Activated effector memory CD4-positive, alpha-beta T cell treated with Interleukin-2 at 50 U/mL for 16 hours (primary cell): ENCODE measurements at places on chromosomes 1 and 21.

GRCh38 chr1:84847253-84848250 is 45.5 kb downstream of the LPAR3 start:
- DNase-seq: no peak

DNA sequence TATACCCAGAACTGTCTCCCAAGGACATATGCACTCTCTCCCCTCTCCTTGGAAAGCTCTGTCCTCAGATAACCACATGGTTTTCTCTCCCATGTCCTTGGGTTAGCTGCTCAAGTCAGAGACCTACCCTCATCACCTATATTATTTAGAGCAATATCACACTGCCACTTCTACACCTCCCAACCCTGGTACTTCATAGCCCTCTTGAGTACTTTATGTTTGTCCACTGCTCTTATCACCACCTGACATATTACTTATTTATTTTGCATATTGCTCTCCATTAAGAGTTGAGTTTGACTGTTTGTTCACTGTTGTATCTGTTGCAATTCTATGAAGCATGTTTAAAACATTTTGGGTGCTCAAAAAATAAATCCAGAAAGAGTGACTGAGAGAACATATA is 126.3 kb upstream of the ATP1B1 start:
- DNase-seq: no peak

DNA sequence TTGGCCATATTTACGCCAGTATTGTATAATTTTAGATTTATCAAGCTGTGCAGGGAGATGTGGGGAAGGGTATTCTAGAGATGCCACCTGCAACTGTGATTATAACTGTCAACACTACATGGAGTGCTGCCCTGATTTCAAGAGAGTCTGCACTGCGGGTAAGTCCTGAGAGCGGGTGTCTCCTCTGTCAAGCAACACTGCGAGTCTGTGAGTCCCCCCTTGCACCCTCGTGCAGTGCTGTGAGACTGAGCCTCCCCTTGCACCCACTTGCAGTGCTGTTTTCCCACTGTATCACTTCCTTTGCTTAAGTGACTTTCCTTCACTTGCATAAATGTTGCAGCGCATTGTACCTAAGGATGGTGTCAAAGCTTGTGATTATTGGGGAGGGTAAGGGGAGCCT is 75.0 kb downstream of the TPR start:
- no peak for DNase-seq

GRCh38 chr21:39885119-39885848 is 18.0 kb downstream of the PCP4 start:
- DNase-seq: no peak

GRCh38 chr1:228371741-228372182 is 34.9 kb downstream of the TRIM11 start:
- no peak for DNase-seq

DNA sequence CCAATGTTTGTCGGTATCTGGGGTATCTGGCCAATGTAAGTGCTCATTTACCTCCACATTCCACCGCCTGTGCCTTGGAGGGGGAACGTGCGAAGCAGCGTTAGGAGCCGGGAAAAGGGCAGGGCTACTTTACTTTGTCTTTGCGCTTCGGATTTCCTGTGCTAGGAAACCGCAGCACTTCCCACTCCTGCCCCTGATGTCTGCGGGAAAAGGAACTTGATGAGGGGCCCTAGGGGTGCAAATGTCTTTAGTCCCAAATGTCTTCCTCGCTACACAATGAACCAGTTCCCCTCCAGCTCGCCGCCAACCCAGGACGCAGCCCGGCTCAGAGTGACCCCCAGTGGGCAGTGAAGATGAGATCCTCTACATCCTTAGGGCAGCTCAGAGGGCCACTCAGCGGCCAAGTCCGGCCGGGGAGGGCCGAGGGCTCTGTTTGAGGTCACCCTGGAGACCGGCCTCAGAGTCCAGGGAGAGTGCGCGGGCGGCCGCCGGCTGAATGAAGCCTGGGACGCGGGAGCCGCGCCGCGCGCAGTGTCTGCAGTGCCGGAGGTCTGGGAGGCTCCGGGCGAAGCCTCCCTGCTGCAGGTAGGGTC is at the start of gene DYNLT5:
TSS of gene DYNLT5 (plus strand) at position 460 of the 593 bp plus-strand sequence. CDS start 2,200 bp downstream, outside the sequence.
- DNase-seq: no peak

GRCh38 chr21:43613755-43614638 is 45.3 kb downstream of the HSF2BP start:
- DNase-seq: no peak

- peak; percentile 71 for DNase-seq
These were observed 29.3 kb downstream of the KRTAP10-1 start for GRCh38 chr21:44510508-44511218.

DNA sequence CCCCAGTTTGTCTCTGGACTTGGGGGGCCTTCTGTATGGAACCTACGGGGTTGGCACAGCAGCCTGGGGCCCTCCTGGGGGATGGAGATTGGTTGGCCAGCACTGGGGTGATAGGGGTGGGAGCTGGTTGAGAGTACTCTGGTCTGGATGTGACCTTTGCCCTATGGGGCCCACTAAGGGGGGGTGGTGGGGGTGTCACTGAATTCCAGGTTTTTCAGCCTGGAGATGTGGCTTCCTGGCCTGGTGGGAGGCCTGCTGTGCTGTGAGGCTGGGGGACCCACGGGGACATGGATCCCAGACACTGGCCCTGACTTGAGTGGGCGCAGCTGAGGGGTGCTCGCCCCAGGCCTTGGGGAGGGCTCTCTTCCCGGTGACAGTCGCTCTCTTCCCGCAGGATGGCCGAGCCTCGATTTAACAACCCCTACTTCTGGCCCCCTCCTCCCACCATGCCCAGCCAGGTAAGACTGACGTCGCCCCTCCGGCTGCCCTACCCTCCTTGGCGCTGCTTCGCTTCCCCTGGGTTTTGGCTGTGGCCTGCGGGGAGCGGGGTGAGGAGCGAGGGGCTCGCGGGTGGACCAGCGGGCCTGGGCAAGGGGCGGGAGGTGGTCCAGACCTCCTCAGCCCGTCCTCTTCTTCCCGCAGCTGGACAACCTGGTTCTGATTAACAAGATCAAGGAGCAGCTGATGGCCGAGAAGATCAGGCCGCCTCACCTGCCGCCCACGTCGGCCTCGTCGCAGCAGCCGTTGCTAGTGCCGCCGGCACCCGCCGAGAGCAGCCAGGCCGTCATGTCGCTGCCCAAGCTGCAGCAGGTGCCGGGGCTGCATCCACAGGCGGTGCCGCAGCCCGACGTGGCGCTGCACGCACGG is 19.6 kb downstream of the ZNF362 start:
- DNase-seq: no peak

DNA sequence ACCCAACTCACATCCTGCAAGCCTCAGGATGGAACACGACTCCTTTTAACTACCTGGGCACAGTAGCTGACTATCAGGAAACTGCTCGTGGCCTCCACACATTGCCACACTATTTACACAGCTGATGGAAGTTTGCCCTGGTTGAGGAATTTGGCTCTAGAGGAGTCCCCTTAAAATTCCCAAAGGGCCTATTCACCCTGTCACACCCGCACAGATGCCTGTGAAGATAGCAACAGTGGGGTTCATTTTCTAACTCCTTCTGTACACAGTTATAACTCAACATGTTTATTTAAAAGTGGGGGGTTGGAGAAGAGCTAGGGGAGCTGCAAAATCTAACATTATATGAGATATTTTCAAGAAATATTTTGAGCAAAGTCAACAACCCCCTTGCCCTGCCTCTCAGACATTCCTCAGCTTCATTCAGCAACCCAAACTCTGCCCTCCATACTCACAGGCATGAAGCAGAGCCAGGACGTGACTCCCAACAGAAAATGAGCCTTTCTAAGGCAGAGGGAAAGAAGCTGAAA is 35.8 kb upstream of the CCN1 start:
- DNase-seq: no peak

DNA sequence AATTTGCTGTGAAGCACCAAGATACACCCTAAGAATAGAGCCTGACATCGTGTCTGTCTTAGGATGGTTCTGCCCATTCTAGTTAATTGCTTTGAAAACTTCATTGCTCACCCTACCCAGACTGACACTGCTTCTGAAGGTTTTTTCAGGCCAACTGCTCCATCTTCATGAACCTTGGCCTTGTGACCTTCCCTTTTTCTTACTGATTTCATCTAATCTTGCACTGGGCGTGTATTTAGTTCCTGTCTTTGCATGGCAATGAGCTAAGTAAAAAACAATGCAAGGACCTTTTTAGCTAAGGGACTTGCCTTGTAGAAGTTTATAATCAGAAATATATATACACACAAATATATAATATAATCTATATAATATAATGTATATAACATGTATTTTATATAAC is 108.0 kb downstream of the PBX1 start:
- DNase-seq: no peak

DNA sequence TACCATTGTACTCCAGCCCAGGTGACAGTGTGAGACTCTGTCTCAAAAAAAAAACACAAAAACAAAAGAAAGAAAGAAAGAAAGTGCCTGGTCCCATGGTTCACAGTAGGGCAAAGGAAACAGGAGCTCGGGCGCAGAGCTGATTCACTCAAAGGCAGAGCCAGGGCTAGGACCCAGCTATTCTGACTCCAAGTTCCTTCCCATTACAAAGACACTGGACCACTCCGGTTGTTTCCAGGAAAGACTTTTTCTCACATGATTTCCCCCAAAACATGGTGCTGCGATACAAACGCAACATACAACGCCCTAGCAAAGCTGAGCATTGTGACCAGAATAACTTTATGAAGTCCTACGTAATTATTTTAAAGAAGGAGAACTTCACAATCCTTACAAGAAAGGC is 10.7 kb downstream of the ABCG1 start:
- no peak for DNase-seq

GRCh38 chr1:232629250-232630046 is 485 bp downstream of the SIPA1L2 start:
- DNase-seq: peak; percentile 5

- peak; percentile 66 for DNase-seq
These were observed 12.9 kb downstream of the PLA2G2F start for GRCh38 chr1:20151906-20152598.

DNA sequence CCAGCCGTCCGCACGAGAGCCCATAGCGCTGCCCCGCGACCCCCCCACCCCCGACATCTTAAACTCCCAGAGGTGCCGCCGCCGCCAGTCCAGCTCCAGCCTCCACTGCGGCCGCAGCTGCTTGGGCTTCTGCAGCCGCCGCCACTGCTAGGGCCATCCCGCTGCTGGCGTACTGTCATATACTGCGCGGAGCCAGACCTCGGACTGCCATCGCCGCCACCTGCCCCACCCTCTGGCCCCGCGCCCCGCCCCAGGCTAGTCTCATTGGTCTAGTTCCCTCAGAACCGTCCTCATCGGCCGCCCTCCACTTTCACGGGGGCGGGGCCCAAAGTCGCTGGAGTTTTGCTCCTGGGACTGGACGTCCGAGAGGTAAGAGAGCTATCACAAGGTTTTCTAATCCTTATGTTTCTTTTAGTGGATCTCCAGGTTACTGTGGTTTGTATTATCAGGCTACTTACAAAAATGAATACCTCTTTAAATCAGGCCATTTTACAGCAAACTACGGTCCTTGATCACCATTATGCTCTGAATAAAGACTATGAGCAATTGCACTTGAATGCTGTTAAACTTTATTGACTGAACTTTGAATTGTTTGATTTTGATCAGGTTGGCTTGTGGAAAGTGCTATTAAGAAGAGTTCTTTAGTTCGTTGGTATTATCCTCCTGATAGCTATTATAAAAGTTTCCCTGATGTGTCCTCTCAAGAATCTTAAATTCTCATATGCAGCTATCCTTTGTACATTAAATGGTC is 2.8 kb upstream of the CD1D start:
- DNase-seq: no peak

- no peak for DNase-seq
These were observed 16.4 kb downstream of the BSND start for GRCh38 chr1:55015123-55015522.

GRCh38 chr1:53121319-53122172 is 20.9 kb downstream of the SLC1A7 start:
- no peak for DNase-seq

GRCh38 chr1:61447968-61448430 is 276.9 kb downstream of the TM2D1 start:
- DNase-seq: no peak

GRCh38 chr1:211734791-211735190 is 59.4 kb upstream of the NEK2 start:
- DNase-seq: no peak

DNA sequence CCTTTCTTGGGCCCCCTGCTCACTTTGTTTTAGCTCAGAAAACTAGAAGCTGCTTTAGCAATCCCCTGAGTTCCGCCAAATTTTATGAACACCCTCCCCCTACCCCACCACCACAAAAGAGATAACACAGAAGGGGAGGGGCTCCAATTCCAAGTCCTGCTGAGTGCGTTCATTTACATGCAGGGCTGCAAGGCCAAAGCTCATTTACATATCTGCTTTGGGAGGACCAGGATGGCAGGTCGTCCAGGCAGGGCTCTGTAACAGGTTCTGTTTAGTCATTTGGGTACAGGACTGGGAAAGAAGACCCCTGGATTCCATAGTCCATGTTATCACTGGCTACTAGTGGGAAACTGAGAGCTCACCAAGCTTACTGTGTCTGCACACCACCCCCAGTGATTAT is 35.9 kb upstream of the KIF21B start:
- DNase-seq: no peak

- no peak for DNase-seq
These were observed 5.7 kb downstream of the TMPRSS3 start for GRCh38 chr21:42390193-42390592.

GRCh38 chr1:59768792-59769735 is 45.7 kb upstream of the HOOK1 start:
- DNase-seq: no peak

DNA sequence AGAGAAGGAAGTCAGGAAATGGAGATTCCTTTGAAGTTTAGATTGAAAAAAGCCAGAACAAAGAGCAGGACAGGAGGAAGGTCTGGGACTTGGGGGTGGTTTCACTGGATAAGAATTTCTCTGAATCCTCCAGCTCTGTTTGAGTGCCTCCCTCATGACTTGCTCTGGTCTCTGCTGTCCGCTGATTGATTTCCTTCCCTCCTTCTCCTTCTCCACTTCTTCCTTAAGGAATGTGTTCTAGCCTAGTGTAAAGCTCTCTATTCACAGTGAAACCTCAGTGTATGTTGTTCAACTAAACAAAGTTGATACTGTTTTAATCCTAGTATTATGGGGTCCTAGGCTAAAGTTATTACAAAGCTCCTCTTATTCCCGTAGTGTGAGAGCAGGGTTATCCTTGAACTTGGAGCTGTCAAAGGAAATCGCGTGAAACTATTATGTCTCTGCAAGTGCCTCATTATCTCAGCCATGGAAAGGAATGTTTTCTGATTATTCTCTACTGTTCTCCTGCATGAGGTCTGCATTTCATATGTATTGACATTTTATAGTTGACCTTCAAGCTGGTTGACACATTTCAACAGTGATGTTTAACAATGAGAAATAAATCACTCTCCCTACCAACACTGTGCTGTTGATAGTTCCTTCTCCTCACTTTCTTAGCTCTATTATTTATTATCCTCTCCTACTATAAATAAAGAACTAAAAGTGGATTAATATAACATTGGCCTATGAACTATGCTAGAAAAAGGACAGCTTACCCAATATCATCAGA is 82.7 kb upstream of the KCTD3 start:
- DNase-seq: no peak

GRCh38 chr1:224623743-224624333 is 7.7 kb downstream of the CNIH3 start:
- DNase-seq: peak; percentile 66

- no peak for DNase-seq
These were observed 56.4 kb downstream of the MT1HL1 start for GRCh38 chr1:236947794-236948193.
